ENCODE measurements at places on chromosomes 3 and 15.

DNA sequence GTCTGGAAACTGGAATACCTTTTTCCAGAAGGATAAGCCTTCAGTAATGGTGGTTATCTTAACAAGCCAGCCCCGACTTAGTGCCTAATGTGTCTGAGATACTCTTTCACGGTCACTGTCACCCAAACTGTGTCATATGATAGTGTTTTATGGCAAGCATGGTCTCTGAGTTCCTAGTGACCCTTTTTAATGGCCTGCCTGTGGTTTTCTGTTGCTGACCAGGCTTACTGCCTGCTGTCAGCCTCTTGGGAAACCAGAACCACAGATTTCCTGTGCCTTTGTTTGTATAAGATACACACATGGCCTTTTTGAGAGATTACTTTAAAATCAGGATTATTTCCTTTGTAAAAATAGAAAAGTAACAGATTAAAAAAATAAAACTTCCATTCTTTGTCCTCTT lies 22.4 kb downstream of the HPS3 start:
- peak; percentile 49 for DNase-seq

GRCh38 chr3:66428733-66429132 lies 72.1 kb downstream of the LRIG1 start:
- peak; percentile 77 for DNase-seq

DNA sequence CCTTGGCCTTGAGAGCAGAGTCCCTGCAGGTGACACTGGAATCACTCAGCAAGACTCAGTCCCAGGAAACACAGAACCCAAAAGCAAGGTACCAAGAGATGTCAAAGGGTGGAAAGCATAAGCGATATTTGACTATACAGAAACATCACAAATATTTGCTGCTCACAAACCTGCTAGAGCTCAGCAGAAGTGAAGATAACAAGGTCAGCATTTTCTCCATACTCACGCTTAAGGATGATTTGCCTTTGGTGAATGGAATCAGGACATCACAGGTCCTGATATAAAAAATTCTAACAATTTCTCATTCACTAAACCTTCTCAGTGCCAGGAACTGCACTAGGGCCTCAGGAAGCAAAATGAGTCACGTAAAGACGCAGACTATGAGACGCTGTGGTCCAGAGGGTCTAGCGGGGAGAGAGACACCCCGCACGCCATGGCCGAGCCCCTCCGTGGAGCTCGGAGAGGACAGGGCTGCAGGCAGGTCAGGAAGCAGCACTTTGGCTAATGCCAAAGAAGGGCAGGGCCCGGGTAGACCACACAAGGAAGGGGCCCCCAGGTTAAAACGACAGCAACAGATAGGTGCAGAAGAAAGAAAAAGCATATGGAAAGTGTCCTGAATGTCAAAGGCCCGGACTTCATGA lies 10.7 kb downstream of the PCSK6 start:
- DNase-seq: no peak

DNA sequence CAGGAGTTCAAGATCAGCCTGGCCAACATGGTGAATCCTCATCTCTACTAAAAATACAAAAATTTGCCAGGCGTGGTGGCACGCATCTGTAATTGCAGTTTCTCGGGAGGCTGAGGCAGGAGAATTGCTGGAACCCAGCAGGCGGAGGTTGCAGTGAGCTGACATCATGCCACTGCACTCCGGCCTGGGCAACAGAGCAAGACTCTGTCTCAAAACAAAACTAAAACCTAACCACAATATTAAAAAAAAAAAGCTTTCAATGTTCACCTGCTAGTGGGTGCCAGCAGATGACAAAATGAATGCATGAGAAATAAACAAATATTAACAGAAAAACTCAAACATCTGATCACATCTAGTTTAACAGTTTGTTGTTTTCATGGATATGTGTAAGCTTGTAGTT lies 9.0 kb downstream of the SLC24A1 start:
- DNase-seq: no peak

DNA sequence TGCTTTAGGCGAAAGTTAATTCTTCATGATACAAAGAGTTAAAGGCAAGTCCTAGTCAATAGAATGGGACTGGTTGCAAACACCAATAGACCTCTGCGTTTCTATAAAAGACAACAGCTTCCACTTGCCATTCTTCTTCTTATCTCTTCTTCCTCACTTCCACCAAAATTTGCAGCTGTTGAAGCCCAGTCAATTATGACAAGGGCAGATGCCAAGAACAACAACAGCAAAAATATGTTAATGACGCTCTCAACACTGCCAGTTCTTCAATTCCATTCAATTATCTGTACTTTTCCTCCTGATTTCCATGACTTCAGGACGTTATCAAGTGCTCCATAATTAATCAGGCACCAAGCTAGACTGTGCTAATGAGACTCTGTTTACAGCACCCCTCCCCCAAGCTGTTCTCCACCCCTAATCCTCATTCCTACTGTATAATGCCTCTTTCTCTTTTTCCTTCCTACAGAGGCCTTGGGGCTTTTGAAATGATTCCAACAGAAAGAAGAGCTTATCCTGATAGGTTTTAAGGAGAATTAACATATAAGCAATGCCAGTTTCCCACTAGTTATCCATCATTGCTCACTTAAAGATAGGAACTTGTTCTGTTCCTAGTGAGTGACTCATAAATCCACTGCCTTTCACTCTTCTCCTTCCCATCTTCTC lies 1160.5 kb downstream of the IGSF11 start:
- no peak for DNase-seq

- DNase-seq: no peak
Observed at GRCh38 chr3:10555263-10555662, 49.9 kb upstream of the ATP2B2 start.

- no peak for DNase-seq
Observed at GRCh38 chr3:166100730-166101129, 263.5 kb upstream of the BCHE start.

GRCh38 chr3:16366581-16366980 lies 101.6 kb downstream of the OXNAD1 start:
- DNase-seq: no peak

DNA sequence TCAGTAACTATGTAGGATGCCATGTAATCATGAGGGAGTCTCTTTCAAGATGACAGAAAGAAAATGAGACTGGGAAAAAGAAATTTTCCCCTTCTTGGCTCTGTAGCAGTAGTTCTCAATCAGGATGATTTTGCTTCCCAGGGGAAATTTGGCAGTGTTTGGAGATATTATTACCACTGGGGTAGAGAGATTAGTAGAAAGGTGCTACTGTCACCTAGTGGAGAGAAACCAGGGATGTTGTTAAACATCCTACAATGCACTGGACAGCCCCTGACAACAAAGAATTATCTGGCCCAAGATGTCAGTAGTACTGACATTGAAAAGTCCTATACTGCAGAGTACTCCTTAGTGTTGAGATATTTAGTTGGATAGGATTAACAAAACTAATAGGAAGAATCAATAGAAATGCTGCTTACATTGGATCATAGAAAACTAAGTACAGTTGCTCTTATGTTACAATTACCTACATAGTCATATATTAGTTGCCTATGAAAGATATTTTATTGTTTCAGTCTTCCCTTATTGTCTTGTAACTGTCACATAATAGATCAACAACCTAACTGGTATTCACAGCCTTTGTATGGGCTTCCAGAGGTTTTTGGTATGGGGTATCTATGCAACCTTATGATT lies 433.3 kb downstream of the RAP2B start:
- peak; percentile 46 for DNase-seq

- DNase-seq: peak; percentile 77
Observed at GRCh38 chr3:126858887-126859286, 124.0 kb upstream of the PLXNA1 start.
